Activated gamma-delta T cell (primary cell): ENCODE measurements at places on chromosomes 11 and 22.

GRCh38 chr11:128093689-128094088 lies 493.7 kb downstream of the ETS1 start:
- DNase-seq, result no peak

- no peak for DNase-seq
Observed at GRCh38 chr22:20836987-20837823, 21.4 kb downstream of the PI4KA start.

- DNase-seq, result no peak
Observed at GRCh38 chr11:76659672-76660532, 10.6 kb downstream of the LRRC32 start.

- DNase-seq, result no peak
Observed at GRCh38 chr11:97259434-97259833, 869.6 kb downstream of the JRKL start.

DNA sequence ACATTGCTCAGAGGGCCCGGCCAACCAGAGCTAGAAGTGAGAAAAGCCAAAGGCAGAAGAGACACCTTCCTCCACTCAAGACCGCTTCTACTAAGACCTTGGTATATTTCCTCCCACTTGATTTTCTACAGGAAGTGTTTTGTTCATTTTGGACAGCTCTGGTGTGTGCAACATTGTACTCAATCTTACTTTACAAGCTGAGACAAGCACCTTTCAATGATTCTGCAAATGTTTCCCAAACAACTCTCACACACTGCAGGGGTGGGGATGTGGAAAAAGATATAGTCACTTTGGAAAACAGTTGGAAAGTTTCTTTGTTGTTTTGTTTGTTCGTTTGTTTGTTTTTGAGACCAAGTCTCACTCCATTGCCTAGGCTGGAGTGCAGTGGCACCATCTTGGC lies 15.7 kb downstream of the MYO18B start:
- DNase-seq, result no peak

DNA sequence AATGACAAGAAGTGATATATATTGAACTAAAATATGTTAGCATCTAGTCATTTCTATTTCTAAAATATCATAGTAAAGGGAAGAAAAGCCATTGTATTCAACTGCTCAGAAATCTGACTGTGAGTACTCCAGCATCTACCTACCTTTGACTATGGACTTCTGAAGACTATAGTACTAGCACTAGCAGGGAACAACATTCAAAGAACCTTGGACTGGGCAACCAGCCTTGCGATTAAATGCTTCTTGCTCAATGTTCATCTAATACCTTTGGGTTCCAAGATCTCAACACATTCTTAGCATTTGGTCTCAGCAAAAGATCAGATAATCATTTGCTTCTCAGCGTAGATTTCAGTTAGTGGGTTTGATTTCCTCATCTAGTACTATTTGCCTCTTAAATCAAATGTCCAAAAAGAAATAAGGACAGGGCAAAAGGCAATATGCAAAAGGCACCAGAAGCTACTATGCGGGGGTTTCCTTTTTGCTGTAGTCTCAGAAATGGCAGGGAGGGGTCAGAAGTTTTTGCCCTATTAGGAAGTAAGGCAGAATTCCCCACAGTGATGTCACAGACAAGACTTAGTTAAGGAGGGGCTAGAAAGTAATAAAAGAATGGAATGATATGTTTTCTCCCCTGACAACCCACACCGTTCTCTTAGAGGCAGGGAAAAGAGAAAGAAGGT lies 80.6 kb downstream of the GAB2 start:
- no peak for DNase-seq

DNA sequence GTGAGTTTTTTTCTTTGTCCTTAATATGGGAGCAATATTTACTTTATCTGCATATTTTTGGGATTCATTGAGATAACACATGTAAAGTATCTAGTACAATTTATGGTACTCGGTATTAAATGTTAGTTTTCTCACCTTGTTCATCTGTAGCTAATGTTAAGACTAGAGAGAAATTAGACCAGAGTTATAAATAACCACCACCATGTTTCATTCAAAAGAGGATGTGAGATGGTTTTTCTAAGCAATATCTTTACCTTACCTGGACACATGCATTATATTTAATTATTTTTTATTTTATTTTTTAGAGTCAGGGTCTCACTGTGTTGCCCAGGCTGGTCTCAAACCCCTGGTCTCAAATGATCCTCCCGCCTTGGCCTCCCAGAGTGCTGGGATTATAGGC lies 18.4 kb downstream of the ARHGAP42 start:
- no peak for DNase-seq

DNA sequence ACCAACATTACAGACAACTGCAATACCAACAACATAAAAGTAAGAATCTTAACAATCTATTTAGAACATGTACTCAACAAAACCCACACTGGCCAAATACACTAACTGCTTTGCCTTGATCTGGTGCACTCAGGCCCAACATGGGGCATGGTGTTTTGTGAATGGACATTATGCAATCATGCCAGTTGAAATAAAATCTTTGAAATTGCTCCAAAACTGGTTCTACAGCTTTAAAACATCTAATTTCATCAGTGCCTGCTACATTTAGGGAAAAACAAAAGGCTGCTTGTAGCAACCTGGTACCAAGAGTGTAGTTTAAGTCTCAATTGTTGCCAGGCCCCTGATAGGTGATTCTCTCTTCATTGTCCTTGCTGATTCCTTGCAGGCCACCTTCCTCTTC lies 3.3 kb upstream of the CTR9 start:
- DNase-seq, result no peak

DNA sequence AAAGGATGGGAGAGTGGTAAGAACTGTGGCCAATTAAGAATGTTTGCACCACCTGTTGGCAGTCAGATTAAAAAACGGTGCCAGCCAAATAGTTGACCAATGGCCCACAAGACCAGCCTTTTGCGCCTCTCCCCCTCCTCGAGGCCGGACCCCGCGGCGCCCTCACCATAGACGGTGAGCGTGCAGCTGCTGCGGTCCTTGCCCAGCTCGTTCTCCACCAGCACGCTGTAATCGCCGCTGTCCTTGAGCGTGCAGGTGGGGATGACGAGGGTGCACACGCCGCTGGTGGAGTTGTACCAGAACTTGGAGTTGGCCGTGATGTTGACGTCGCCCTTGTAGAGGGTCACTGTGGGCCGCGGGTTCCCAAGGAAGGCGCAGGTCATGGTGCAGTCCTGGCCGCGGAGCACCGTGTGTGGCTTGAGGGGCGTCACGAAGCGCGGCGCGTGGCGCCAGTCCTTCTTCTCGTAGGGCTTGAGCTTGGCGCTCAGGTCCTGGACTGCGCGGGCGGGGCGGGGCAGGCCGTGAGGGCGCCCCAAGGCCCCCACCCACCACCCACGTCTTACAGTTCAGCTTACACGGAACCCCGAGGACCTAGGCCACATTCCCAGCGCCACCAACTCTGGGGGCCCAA lies 7.2 kb downstream of the TMEM86A start:
- no peak for DNase-seq

DNA sequence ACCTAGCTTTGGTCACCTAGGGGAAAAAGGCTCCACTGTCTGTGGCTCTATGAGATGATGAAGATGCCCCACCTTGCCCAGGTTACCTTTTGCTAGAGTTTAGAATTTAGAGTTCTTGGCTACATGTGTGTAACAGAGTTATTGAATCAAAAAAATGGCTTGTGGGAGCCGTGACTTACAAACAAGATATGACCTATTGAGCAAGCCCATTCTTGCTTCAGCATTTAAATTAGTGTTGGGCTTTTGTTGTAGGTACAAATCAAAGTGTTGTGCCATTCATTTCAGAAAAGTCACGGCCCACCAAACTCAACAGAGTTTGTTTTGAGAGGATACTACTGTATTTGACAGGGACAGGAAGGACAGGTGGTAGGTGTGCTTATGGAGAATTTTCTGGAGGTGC lies 768.8 kb downstream of the NTM start:
- no peak for DNase-seq

- no peak for DNase-seq
Observed at GRCh38 chr22:50702261-50702671, 29.6 kb downstream of the SHANK3 start.

DNA sequence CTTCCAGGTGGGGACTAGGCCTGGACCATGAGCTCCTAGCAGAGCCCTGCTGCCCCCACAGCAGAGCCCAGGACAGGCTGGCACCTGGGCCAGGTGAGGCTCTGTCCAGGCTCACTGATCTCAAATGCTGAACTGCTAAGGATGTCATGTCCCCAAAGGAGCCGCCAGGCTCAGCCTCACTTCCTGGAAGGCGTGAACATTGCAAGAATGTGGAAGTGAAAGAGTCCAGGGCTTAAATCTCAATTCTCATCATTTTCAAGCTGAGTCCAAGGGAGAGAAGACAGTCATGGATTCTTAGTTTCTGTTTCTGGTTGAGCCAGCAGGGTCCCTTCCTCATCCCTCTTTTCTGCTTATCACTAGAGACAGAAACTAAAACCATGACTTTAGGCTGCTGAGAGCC lies 5.0 kb downstream of the ASCL2 start:
- DNase-seq, result no peak

DNA sequence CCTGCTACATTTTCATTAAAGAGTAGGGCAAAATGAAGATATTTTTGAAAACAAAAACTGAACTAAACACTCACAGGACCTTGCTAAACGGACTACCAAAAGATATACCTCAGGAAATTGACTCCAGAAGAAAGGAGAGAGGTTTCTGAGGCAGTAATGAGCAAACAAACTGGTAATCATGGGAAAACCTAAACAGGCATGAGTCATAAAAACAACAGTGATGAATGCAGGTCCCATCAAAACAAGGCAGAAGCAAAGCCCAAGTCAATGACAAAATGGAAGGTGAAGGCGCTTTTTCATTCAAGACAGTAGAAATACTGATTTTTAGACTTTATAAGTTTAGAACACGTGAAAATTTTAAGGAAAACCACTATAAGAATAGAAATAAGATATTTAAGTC lies 104.5 kb downstream of the EFCAB6 start:
- DNase-seq, result no peak

- no peak for DNase-seq
Observed at GRCh38 chr11:79514695-79515094, 73.9 kb upstream of the TENM4 start.

DNA sequence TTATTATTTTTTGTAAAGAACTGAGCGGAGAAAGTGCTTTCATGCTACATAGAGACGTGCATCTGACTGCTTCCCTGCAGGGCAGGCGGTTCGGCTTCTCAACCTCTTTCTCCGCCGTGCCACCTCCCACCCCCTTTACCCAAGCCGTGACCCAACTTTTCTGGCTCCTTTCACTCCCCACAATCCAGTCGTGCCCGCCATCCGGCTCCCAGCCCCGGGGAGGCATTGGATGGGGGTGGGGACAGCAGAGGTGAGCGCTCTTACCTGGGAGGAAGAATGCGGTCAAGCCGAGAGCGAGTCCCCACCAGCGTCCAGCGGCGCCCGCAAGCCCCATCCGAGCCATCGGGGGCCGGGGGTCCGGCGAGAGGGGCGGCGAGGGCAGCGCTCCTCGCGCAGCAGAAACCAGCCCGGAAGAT lies 781 bp downstream of the NECTIN1 start:
- DNase-seq, result no peak

GRCh38 chr11:60953781-60954180 lies 1.8 kb upstream of the SLC15A3 start:
- DNase-seq, result no peak

- peak; percentile 100 for DNase-seq
Observed at GRCh38 chr11:65919141-65919572, at the start of gene DRAP1. Gene DRAP1, plus strand, starts transcription at chr11:65919426. Its CDS starts 76 bp downstream, at chr11:65919502.

DNA sequence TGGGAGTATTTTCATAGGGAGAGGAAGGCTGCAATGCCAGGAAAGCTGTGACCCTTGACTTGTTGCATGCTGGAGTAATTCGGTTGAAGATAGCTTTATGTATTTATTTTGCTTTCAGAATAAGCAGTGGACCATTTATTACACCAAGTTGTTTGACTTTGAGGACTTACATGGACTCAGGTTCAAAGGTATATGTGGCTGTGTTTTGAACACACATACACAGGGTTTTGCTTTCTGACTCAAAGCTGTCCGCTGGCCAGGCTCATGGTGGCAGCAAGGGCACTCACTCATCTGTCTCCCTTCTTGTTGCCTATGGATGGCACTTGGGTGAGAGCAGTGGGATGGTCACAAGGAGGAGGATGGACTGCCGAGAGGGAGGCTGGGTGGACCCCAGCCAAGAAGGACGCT lies 6.5 kb downstream of the TIMP3 start:
- no peak for DNase-seq

GRCh38 chr11:81585390-81585933 lies 1148.2 kb downstream of the FAM181B start:
- no peak for DNase-seq

GRCh38 chr11:67607507-67607906 lies 771 bp downstream of the NDUFV1 start:
- DNase-seq, result no peak

DNA sequence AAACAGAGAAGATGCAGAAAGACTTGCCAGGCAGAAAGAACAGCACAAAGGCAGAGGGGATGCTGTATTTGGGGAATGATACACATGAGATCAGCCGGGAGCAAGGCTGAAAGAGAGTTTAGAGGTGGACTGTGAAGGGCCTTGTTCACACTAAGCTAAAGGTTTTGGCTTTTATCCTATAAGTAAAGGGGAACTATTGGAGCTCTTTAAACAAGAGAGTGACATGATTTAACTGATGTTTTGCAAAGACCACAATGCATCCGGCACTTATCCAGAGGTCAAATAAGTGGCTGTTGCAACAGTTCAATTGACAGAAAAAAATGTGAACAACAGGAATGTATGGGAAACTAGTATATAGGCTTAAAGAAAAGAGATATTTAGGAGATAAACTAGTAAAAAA lies 64.7 kb upstream of the RRAS2 start:
- DNase-seq, result no peak

DNA sequence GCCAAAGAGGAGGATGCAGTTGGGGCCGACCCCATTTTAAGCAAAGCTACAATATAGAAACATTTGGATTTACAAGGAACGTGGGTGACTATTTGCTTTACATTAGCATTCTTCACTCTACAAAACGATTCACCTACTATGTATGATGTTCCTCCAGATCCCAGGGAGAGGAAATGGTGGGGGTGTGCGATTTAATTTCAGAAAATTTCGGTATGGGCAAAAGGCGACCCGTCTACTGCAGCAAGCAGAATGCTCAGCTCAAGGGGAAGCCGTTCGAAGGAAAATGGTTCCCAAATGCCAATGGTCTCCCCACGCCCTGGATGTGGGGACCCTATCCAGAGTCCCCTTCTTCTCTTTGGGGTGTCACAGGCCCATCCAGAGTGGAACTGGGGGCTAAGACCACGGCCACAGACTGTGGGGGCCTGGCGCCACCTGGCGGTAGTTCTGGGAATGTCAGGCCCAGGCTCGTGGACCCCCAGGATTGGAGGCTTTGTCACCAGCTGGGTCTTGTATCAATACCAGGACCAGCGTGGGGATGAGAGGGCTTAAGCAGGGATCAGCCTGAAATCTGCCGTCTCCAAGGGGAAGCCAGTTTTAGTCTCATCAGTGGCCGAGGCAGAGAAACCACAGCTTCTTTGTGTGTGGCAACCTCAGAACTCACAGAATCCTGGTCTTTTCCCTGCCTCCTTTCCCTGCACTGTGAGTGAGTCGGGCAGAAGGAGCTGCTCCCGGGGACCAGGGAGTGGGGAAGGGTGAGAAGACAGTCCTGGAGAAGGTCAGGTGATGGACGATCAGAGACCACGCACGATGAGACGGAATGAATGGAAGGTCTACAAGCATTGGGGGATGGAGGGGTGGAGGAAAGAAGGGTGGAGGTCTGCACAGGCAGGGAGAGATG lies 8.4 kb downstream of the LRRC10B start:
- peak; percentile 24 for DNase-seq
